Pulmonary artery endothelial cell (primary cell): ENCODE measurements at places on chromosomes 13 and 19. TPM values are rescaled to one million over a fixed set of nuclear protein-coding genes. Genes with fewer than 3 reads are reported as not detected.

Gene ZNF816
- total RNA-seq, result 6.2 and 11.6 TPM in 2 replicates

Gene IL4I1
- total RNA-seq, result 3.3 and 4.7 TPM in 2 replicates

Gene ZNF846
- 5.4 and 6.7 TPM in 2 replicates for total RNA-seq

Gene IFT88
- total RNA-seq, result 9.1 and 10.0 TPM in 2 replicates

Gene CDC42EP5
- 30.2 and 35.7 TPM in 2 replicates for total RNA-seq
